ENCODE measurements at places on chromosomes 7 and 10. TPM values are rescaled to one million over a fixed set of nuclear protein-coding genes. Genes with fewer than 3 reads are reported as not detected.

Gene ZNF438
- 3.5 TPM for total RNA-seq

Gene TRIM50
- not detected for total RNA-seq

Gene AGAP4
- total RNA-seq: 5.9 TPM

Gene DNAH11
- total RNA-seq: 1.7 TPM

Gene GGCT
- 18.6 TPM for total RNA-seq

Gene GPR141
- not detected for total RNA-seq

GRCh38 chr7:151694828-151695580 is 175.3 kb upstream of the RHEB start:
- no peak for DNase-seq

GRCh38 chr7:4072161-4072925 is 609.8 kb upstream of the FOXK1 start:
- DNase-seq: no peak

DNA sequence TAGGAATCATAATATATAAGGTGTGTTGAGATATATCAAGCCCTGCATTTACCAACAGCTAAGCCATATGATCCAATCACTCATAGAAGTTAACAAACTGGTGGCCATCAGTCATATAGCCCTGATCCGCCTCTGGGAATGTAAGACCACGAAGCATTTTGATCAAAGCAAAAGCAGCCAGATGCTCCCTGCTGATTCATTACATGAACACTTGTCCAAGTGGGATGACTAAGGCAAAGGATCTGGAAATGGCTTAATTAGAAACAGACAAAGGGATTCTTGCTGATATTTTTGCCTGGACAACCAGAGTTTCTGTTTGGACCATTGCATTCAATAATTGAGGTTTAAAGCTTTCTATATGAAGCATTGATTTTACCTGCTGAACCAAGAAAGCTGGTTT is 535.5 kb downstream of the GPAM start:
- peak; percentile 9 for DNase-seq

DNA sequence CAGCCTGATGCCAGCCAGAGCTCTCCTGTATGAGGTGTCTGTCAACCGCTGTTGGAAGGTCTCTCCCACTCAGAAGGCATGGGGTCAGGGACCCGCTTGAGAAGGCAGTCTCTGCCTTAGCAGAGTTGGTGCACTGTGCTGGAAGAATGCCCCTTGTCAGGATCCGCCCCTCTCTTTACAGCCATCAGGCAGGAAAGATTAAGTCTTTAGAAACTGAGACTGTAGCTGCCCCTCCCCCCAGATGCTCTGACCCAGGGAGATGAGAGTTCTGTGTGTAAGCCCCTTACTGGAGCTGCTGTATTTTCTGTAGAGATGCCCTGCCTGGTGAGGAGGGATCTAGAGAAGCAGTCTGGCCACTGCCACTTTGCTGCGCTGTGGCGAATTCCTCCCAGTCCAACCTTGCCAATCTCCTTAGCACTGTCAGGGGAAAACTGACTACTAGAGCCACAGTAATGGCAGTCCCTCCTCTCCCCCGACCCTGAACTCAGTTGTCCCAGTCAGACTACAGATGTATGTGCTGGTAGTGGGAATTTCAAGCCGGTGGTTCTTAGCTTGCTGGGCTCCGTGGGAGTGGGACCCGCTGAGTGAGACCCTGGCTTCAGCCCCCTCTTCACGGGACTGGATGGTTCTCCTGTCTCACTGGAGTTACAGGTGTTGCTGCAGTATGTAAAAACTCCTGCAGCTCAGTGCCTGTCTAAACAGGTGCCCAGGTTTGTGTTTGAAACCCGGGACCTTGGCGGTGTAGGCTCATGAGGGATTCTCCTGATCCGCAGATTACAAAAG is 285.5 kb upstream of the ZWINT start:
- no peak for DNase-seq

GRCh38 chr10:48470115-48470892 is 134.6 kb downstream of the ARHGAP22 start:
- no peak for DNase-seq

- no peak for DNase-seq
These were observed 86.0 kb upstream of the ARID5B start for GRCh38 chr10:61815496-61815895.

DNA sequence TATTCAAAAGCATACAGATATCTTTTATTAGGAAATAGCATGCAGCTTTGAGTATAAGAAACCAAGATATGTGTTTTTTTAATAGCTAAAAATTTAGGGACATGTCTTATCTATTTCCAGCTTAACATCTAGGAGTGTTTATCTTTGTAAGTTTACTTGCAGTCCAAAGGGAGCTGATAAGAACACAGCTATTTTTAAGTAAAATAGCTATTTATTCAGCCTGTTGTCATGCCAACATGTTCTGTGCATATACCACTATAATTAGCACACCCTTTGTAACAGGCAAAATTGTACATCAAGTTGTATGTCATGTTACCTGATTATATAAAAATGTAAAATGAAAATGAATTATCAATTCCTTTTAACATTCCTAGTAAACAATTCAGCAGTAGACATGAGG is 29.6 kb downstream of the FAM133B start:
- DNase-seq: no peak

- DNase-seq: no peak
These were observed 24.8 kb downstream of the GNA12 start for GRCh38 chr7:2819161-2819953.

GRCh38 chr7:66415659-66416265 is 210.6 kb downstream of the TPST1 start:
- DNase-seq: peak; percentile 40

- DNase-seq: no peak
These were observed 85.5 kb upstream of the PRKG1 start for GRCh38 chr10:50988792-50989191.

GRCh38 chr7:94297397-94297838 is 97.3 kb upstream of the COL1A2 start:
- peak; percentile 97 for DNase-seq

- DNase-seq: peak; percentile 97
These were observed 12.4 kb downstream of the GNAT3 start for GRCh38 chr7:80499350-80499953.

DNA sequence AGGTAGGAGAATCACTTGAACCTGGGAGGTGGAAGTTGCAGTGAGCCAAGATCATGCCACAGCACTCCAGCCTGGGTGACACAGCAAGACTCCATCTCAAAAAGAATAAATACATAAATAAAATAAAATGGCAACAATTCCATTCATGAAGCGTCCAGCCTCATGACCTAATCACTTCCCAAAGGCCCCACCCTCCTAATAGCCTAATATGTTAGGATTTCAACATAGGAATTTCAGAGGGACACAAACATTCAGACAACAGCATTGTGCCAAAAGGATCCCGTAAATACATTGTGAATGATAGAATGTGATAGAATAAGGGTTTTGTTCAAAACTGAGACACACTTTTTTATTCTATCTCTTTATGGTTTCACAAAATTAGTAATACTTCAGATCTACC is 90.3 kb downstream of the FAM107B start:
- DNase-seq: no peak

GRCh38 chr10:24842856-24843255 is 109.5 kb downstream of the PRTFDC1 start:
- no peak for DNase-seq

GRCh38 chr10:30940256-30940655 is 91.4 kb downstream of the ZNF438 start:
- no peak for DNase-seq

DNA sequence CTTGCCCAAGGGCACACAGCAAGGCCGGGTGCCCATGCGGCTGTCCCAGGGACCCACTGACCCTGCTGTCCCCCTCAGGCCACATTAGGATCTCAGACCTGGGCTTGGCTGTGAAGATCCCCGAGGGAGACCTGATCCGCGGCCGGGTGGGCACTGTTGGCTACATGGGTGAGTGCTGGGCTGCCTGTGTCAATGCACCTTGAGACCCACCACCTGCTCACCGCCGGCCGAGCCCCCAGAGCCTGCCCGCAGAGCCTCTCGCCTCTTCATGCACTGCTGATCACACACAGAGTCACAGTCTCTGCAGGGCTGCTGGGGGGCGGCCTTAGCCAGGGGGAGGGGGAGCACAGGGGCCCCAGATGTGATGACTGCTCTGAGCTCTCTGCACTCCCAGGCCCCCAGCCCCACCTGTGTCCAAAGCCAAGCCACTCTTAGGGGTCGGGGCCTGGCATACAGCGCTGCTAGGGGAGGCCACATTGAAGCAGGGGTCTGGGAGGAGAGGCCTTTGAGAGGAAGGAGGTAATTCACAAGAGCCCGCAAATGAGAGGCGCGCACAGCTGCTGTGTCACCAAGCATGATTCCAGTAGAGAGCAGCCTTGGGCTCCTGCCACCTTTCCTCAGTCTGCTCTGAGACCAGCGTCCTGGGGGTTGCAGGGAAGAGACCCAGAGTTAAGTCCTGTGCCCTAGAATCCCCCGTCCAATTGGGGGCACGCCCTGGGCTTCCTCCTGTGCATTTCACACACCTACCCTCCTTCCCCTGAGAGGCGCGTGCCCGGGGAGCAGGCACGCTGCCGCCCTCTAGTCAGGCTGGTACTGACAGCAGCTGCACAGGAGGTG is 100.4 kb downstream of the RGS10 start:
- DNase-seq: no peak

GRCh38 chr10:6136215-6137201 is 47.7 kb downstream of the RBM17 start:
- peak; percentile 85 for DNase-seq

DNA sequence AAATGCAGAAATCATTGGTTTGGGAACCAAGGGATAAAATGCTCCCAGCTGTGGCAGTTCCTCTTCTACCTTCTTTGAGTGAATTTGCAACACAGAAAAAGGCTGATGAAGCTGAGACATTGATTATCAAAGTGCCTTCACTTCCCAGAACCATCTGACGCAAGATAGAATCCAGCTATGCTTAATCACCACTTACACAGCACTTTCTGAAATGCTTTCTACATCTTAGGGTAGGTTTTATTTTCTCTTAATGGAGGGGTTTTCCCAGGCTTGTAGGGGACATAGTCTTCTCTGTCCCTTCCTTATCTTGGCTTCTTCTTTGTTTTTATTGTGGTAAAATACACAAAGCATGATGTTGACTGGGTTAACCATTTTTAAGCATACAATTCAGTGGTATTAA is 332.6 kb upstream of the ZNF32 start:
- DNase-seq: no peak

DNA sequence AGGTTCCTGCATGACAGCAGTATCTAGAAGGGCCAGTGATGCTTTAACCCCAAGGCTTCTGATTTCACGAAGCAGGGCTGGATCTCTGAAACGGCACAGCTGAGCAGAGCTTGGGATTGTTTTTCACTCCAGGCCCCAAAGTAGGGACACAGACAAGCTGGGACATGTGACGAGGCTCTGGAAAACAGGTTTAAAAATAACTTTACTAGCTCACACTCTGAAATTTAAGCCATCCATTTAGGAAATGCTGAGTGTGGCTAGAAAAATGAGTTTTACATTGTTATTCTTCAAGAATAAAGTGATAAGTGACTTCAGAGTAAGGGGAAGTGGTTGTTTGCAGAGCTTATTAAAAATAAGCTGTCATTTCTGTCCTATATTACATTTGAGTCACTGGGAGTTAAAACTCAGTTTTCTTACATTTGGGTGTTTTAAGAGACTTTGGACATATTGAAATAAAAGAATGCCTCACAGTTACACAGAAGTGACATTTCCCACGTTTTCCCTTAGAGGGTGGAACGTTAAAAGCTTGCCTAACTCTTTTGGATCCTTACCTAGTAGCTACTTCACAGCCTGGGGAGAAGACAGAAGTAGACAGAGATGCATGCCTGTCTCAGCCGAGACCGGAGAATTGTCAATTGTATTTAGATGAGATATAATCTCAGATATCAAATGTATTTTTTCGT is 107.8 kb downstream of the GALNT17 start:
- DNase-seq: no peak

DNA sequence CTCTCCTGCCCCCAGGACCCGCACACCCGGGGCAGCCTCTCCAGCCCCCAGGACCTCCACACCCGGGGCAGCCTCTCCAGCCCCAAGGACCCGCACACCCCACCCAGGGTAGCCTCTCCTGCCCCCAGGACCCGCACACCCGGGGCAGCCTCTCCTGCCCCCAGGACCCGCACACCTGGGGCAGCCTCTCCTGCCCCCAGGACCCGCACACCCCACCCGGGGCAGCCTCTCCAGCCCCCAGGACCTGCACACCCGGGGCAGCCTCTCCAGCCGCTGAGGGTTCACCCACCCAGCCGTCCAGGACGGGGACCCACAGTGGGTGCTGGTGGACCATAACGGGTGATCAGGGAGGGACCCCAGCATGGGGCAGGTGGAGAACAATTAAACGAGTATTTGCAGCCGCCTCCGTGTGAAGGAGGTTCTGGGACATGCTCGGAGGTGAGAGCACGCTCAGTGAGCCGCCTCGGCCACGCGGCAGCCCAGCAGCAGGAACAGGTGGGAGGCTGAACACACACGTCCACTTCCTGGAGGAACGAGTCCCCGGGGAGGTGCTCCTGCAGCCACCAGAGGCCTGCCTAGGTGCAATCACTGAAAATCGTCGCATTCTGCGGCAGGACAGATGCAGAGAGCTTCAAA is 107.9 kb downstream of the PDGFA start:
- DNase-seq: no peak

GRCh38 chr7:73308665-73309214 is at the start of gene NSUN5:
Gene NSUN5, minus strand, starts transcription at chr7:73308826. Its CDS starts 36 bp downstream, at chr7:73308790.
- DNase-seq: peak; percentile 43

DNA sequence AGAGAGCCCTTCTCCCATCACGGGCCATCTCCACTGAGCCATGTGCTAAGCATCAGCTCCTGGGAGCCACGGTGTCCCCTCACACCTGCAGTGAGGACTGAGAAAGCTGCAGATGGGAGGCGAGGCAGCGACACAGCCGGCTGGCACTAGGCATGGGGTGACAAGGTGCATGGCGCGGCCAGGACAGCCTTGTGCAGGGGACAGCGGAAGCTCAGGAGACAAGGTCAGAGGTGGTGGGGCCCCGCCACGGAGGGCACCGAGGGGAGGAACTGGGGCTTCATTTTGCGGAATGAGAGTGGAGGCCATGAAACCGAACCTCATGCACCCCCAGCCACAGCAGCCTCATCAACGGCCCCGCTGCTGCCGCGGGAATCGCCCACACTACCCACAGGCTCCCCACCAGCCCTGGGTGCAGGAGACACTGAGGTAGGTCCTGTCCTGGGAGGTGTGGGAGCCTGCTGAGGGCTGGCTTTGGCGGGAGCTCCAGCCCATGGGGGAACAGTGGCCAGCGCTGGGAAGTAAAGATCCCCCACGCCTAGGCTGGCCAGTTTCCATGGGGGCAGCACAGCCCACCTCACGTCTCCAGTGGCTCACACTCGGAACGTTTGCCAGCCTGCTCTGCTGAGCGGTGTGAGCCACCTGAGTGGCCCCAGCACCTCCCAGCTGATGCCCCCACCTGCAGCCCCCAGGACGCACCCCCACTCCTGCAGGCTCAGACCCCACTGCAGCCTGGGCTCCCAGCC is 71.2 kb upstream of the INSIG1 start:
- no peak for DNase-seq

DNA sequence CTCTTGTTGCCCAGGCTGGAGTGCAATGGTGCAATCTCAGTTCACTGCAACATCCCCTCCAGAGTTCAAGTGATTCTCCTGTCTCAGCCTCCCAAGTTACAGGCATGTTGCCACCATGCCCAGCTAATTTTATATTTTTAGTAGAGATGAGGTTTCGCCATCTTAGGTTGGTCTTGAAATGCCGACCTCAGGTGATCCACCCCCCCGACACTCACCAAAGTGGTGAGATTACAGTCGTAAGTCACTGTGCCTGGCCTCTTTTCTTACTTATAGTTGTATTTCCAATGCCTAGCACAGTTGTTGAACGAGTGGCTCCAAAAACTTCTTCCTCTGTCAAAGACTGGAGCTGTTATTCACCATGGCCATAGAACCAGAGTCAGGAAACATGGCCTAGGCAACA is 6.7 kb downstream of the RNF216 start:
- DNase-seq: no peak

GRCh38 chr10:31158011-31158658 is 126.5 kb upstream of the ZNF438 start:
- peak; percentile 31 for DNase-seq

- DNase-seq: no peak
These were observed 1082.6 kb upstream of the LRRTM3 start for GRCh38 chr10:65843203-65843602.

All from HFFc6 (cell line).